ENCODE measurements at places on chromosomes 7 and 10.

GRCh38 chr7:82273886-82274285 is 169.7 kb downstream of the CACNA2D1 start:
- no peak for DNase-seq

DNA sequence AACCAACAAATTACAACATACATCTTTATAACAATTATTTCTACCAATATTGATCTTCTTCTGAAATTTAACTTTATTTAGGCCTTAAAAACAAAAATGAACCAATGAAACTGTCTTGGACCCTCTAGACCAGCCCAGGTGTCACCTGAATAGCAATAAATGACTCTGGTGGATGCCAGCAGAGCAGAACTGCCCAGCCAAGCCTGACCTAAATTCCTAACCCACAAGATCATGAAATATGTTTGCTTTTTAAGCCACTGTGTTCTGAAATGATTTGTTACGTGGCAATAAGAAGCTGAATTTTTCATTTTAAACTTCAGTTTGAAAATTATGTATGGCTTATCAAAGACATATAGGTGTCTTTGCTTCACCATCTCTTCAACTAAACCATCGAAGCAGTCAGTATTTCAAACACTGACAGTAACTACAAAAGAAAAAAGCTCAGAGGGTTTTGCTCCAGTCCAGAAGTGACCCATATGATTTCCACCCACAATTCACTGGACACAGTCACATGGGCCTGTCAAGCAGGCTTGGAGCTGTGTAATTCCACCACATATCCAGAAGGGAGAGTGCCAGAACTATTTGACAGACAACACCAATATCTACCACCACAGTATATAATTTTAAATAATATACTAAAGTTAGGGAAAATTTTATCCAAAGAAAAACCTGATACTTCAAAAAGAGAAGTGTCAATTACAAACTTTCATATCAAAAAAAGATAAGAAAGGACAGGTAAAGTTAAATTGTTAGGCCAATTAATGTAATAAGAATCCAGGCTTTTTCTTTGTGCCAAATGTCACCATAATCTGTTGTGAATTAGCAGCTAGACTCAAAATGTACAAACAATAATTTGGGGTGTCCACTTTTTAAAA is 94.5 kb downstream of the KMT2C start:
- DNase-seq = no peak

GRCh38 chr7:36673703-36674102 is 50.6 kb downstream of the AOAH start:
- DNase-seq = no peak

- no peak for DNase-seq
These were observed 33.5 kb downstream of the FAM204A start for GRCh38 chr10:118308664-118309063.

- no peak for DNase-seq
These were observed 354 bp upstream of the GIMAP5 start for GRCh38 chr7:150736864-150737263.

DNA sequence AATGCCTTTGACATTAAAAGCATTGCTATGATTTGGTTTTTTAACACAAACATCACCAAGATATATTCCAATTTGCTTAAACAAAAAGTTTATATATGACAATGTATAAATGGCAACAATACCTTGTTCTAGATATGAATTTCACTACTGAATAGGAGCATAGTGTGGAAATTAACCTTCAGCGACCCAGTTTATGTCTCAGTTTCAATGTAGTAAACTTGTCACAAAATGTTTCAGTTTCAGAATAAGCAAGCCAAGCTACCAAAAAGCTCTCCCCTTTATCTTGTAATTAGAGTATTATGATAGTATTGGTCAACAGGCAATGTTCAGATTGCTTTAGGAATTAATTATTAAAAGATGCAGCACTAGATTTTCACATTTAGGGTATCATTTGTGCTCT is 99.6 kb upstream of the PCDH15 start:
- DNase-seq = no peak

- no peak for DNase-seq
These were observed 264.7 kb downstream of the DNAJB6 start for GRCh38 chr7:157601530-157601929.

DNA sequence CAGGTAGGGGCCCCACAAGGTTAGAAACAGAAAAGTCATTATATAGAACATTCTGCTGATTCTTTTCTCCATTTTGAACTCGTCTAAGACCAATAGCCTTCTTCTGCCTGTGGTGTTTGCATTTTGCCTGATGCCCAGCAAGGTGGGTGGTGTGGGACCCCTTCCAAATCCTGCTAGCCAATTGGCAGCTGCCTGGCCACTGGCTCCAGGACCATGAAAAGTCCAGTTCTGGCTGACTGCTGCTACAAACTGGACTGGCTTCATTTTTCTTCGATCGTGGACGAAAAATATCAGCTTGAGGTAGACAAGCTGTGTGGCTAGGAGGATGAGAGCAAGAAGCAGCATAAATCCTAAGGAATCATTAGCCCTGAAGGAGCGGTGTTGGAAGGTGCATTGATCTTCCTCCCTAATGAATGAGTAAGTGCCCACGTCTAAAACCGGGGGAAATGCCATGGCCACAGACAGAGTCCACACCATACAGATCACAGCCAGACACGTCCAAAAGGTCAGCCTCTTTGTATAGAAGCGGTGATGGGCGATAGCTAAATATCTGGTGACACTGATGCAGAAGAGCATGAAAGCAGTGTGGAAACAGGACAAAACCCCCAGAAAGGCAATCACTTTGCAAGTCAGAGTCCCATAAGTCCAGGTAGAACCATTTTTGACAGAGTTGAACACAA is 2.7 kb downstream of the GPR85 start:
- DNase-seq = no peak

GRCh38 chr7:136652635-136653370 is 215.6 kb upstream of the CHRM2 start:
- DNase-seq = no peak

DNA sequence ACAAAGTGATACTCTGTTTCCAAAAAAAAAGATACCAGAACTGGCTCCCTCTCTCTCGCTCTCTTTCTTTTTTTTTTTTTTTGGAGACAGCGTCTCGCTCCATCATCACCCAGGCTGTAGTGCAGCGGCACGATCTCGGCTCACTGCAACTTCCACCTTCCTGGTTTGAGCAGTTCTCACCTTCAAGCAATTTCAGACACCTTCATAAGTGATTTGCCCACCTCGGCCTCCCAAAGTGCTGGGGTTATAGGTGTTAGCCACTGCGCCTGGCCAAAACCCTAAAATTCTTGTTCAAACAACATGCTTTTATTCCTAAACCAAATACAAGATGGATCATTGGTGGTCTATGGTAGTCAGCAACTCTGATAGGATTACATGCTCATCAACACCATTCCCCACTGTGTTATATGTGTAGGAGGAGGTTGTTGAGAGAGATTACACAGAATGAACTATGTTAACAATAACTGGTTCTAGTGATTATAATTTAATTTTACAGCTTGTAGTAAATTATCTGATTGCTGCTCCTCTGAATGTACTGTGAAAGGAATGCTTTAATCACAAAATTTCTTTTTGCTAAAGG is 15.5 kb downstream of the ACBD5 start:
- peak; percentile 1 for DNase-seq

DNA sequence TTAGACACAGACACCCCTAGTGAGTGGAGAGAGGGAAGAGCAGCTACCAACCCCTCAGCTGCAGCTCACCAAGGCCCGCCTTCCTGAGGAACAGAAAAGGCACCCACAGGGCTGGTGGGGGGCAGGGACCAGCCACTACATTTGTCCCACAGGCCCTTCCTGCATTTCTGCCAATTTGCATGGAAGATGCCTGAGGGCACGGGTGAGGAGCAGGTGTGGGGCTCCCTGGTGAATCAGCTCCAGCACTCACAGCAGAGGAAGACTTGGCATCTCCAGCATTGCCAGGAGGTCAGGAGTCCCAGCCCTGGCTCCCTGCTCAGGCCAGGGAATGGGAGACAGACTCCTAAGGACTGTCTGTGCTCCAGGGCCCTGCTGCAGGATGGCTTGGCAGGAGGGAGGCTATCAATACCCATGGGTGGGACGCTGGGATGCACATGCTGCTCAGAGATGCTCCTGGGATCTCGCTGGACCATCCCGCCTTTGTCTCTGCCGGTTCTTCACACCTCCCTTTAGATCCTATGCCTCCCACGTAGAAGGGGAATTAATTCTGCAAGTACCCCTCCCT is 109.7 kb downstream of the SLIT1 start:
- DNase-seq = no peak

- no peak for DNase-seq
These were observed at the start of gene HOXA7 for GRCh38 chr7:27156508-27156898. Gene HOXA7 (minus strand): TSS chr7:27156675. CDS start chr7:27156545, 130 bp downstream.

- no peak for DNase-seq
These were observed 16.6 kb upstream of the ITIH2 start for GRCh38 chr10:7686351-7687171.

GRCh38 chr10:132198381-132199181 is 11.8 kb downstream of the DPYSL4 start:
- no peak for DNase-seq

- DNase-seq = no peak
These were observed 944.0 kb upstream of the C7orf33 start for GRCh38 chr7:147646568-147646967.

DNA sequence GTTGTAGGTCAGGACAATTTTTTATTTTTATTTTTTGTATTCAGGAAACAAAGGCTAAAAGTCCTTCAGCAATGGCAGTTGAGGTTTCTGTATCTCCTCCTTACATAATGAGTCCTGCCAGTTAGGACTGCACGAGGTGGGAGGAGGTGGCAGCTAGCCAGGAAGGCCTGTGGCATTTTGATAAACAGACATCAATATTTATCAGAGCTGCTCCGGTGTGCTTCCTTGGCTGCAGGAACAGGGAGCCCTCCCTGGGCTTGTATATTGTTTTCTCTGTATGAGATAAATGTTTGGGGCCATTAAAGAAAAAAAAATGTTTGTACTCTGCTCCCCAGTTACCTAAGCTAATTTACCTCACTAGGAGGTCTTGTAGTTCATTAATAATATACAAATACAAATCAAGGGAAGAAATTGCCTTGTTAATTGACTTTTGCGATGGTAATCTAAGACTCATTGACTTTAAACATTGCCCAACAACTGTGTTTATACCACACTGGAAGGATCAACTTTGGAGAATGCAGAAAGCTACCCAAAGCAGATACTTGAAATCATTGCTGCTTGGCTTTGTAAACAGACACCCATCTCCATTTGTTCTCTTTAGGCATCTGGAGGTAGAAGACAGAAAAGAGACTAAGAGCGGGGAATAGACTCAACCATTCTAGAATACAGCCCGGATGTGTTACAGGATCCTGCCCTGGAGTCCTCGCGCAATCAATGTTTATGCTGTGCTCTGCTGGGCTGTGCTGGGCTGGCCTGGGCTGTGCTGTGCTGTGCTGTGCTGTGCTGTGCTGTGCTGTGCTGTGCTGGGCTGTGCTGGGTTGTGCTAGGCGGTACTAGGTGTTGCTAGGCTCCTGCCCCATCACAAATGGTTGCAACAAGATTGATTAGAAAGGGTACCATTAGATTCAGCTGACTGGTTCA is 36.5 kb upstream of the PDZD8 start:
- no peak for DNase-seq

DNA sequence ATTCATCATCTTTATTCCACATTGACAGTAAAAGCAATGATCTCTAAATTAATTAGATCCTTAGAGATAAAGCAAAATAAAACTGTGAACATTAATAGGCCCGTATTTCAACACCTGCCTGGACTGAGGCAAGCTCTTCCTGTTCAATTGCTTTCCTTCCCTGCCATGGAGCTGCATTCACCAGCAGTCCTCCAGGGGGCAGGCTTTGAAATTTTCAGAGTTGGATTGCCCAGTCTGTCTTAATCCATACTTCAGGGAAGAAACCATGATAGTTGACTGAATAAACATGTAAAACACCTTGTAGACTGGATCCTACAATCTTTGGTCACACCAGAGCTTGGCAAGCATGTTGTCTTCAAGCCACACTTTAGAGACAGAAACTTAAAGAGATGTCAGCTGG is 936.6 kb downstream of the NRG3 start:
- DNase-seq = no peak

- no peak for DNase-seq
These were observed 129.5 kb downstream of the SDK1 start for GRCh38 chr7:3430588-3430987.

DNA sequence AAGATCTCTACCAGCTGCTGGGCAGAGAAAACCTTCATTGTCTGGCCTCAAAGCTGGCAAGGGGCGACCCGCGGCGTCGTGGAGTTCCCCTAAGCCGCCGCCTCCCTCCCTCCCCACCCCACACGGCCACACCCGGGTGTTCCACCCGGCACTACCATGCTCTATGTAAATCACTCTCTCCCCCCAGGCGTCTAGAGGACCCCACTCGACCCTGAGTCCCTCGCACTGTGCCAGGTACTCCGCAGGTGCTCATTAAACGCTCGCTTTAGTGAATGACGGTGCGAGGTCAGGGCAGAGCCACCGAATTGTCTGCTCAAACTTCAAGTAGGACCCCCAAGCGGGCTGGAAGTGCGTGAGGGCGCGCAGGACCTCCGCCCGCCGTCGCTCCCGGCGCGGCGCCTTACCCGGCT is 628 bp downstream of the PARP12 start:
- peak; percentile 45 for DNase-seq

GRCh38 chr7:151348970-151349369 is 7.4 kb downstream of the NUB1 start:
- no peak for DNase-seq

GRCh38 chr10:29896053-29896452 is 163.3 kb downstream of the JCAD start:
- DNase-seq = no peak

DNA sequence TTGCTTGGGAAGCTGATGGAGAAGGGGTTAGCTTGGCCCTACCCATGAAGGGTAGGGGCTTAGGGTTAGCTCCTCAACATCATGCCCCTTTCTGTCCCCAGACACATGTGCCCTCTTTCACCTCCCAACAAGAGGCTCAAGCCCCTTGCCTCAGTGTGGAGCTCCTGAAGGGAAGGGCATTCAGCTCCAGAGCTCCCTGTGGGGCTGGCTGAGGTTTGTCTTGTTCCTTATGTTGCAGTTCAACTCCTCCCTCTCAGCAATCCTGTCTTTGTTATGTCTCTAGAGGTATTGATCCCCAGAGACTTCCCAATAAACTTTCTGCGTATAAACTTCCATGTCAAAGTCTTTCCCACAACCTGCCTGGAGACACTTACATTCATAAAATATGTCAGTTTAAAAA is 252.2 kb upstream of the SP4 start:
- no peak for DNase-seq

DNA sequence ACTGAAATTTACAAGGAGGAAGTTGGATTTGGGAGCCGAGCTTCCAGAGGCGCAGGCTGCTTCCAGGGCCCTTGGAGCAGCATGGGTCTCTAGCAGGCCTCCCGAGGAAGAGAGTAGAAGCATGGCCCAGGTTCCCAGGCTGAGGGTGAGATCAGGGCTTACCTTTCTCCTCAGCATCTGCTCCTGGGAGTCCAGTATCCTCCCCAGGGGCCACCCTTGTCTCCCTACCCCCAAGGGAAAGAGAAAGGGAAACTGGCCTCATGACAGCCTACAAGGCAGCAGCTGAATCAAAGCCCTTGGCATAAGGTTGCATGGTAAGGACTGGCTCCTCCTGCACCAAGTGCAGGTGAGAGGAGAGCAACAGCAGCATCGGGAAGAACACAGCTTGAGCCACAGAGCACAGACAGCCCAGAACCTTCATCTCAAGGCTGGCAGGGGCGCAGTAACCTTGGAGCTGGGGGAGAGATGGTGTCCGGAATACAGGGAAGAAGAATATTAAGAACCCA is 114.5 kb downstream of the MARCHF5 start:
- DNase-seq = no peak

Data from stimulated activated CD8-positive, alpha-beta memory T cell treated with anti-CD3 and anti-CD28 coated beads, Interleukin-12 subunit alpha, Interleukin-12 subunit beta, amount 100 ng/mL, for 1 hour (primary cell).